ENCODE measurements at places on chromosomes 6 and 20.

- no peak for DNase-seq
These were observed 44.1 kb downstream of the SNX9 start for GRCh38 chr6:157867155-157867559.

DNA sequence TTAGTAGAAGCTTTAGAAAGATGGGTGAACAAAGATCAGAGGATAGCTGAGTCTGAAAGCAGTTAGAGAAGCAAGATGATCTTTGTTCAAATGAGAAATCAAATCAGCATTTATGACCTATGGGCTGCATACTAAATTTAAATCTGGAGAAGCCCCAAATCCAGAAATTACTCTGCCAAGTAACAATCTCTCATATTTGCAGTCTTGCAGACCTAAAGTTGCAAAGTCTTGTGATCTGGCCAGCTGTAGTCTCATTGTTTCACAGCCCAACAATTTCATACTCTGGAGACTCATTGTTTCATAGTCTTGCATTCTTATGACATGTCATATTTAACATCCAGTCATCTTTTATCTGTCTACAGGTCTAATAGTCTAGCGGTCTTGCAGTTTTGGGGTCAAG lies 364.9 kb upstream of the RSPO3 start:
- no peak for DNase-seq

- no peak for DNase-seq
These were observed 577.0 kb downstream of the CDH26 start for GRCh38 chr20:60535211-60535610.

- DNase-seq: no peak
These were observed 102.8 kb downstream of the PREX1 start for GRCh38 chr20:48724891-48725554.

DNA sequence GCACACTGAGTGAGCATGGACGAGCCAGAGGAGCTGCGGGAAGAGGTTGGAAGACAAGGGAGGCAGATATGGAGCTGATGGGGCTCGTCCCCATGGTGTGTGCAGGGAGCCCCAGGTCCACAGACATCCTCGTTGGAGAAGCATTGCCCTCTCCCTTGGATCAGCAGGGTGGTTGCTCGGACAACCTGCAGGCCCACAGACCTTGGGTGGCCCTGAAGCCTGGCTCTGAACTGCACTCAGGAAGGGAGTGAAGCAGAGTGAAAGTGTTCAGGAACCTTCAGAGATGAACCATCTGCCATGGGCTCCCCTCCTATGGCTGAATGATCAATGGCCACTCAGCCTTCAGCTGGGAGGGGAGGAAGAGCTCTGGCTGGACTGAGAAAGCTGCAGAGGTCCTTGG lies 43.3 kb upstream of the LRFN2 start:
- DNase-seq: no peak

DNA sequence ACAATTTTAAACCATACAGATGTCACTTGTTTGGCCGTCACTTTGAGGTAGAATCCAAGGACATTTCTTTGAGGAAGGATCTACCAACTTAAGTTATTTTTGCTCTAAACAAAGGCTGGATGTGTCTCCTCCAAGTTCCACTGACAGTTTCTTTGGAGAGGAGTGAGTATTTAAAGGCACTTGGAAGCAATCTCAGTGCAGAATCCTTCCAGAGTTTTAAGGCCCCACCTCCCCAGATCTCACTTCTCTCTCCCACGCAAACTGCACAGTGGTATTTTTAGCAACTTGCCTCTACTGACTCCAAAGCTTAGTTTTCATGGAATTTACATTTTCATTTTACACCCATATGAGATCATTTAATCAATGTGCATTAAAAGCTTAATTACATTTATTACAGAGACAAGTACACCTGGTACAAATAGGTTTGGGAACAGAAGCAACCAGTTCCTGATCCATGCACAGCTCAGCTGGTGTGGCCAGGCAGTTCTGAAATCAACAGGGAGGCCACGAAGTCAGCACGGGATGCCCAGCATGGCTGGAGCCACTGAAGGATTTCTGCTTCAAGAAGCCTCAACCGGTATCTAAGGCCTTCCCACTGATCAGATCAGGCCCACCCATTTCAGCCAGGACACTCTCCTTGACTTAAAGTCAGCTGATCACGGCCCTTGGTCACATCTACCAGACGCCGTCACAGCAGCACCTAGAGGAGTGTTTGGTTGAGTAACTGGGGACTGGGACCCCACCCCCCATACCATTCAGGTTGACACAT lies 109.8 kb downstream of the SYCP2 start:
- DNase-seq: no peak
